ENCODE measurements at places on chromosomes 2 and 18.
A peak's percentile ranks its signal among the peaks of the same experiment; 100 is the strongest.

- no peak for DNase-seq
These were observed 350.9 kb upstream of the CDH20 start for GRCh38 chr18:60982329-60982695.

DNA sequence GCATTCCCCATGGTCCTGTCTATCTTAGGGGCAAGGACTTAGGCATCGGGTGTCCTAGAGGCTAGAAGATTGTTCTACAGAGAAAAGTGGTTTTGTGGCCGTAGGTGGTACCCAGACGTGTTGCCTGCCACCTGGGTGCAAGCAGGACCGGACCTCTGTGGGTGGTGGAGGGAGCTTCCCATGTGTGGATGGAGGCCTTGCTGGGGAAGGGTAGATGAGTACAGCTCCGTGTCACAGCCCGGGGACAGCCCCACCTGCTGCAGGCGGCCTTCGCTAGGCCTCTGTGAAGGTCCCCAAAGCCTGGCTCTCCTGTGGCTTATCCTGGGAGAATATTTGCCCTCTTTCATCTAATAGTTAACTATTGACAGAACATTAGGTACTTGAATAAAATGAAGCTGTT, 25.3 kb downstream of the CTIF start:
- DNase-seq: no peak

DNA sequence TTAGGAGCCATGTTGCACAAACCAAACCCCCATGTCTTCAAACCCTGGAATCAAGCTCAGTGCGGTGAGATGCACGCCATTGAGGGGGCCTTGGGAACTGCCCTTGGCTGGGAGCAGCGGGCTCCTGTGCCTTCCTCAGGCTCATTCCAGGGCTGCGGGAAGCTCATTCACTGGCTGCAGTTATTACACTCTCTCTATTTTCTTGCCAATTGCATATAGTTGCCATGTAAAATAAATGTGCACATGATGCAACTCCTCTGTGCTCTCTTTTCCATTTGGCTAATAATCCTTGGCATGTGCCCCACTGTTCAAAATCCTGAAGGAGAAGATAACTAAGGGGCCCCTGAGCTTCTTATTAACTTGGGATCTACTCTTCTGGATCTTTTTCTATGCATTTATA, 74.7 kb downstream of the KCTD1 start:
- no peak for DNase-seq

GRCh38 chr2:221807706-221808105, 235.6 kb upstream of the EPHA4 start:
- no peak for DNase-seq

- peak; percentile 50 for DNase-seq
These were observed 38.9 kb downstream of the CTAGE1 start for GRCh38 chr18:22378672-22379282.

DNA sequence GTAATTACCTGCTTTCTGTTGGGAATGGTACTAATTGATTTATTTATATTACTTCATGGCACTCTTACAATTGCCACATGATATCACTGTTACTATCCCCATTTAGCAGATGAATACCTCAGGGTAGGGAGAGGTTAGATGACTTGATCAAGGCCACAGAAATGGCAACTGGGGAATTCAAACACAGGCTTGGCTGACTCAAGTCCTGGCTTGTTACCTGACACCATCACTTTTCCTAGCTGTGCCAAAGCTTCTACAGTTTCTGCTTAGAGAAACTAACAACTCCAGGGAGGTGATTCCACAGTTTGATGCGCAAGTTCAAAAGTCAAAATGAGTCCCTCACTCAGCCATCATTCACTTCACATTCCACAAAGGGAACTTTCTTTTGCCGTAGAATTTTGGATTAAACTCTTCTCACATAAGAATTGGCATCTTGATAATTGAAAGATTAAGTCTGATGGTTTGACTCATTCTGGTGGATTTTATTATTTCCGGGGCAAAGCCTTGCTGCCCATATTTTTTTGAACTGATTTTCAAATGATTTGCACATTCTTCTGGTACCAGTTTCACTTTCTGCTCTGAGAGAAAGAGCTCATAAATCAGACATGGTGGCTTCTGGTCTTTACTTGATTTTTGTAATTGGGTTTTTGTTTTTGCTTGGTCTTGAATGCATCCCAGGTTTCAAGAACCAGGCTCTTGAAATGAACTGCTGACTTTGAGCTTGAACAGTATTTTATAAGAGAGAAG, 656.8 kb downstream of the BCL11A start:
- DNase-seq: no peak

- no peak for DNase-seq
These were observed 504.8 kb upstream of the NRP2 start for GRCh38 chr2:205177546-205177945.

DNA sequence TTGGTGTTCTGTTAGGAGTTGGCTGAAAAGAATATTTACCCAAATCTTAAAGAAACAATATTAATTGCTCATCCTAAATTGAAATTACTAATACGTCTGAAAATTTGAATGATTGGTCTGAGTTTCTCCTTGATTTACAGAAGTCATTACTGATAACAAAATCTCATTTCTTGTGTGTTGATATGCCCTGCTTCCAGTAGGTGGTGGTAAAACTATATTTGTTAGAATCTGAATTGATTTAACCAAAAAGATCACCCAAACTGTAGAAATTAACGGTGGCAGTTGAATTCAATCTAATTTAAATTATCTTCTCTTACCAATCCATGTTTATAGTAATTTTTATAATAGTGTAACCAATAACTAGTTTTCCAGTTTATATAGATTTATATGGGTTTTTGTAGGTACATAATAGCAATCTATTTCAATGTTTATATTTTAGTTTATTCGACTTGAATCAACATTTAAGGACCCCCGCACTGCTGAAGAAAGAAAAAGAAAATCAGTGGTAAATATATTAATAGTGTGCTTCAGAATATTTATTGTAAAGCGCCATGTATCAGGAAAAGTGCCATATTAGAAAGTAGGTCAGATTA, 38.3 kb downstream of the PAPOLG start:
- peak; percentile 77 for DNase-seq

DNA sequence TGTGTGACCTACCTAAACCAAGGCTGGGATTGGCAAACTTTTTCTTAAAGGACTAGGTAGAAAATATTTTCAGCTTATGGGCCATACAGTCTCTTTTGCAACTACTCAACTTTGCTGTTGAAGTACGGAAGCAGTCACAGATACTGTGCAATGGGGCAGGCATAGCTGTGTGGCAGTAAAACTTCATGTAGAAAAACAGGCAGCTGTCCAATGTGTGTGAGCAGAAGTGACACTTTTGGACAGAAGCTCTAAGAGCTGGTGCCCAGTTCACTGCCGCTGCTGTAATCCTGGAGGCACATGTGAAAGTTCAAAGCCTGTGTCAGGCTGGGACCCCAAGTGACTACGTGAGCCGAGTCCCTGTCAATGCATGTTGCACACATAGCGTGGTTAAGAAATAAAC, 46.7 kb downstream of the MAPK4 start:
- DNase-seq: no peak

Data from hematopoietic multipotent progenitor cell treated with erythropoietin and hydrocortisone succinate and interleukin-3 and kit ligand, for 4 days (in vitro differentiated cells).